ENCODE measurements at places on chromosomes 1 and 21. TPM values are rescaled to one million over a fixed set of nuclear protein-coding genes. Genes with fewer than 3 reads are reported as not detected.

Gene ATP1A4
- total RNA-seq: not detected

Gene SLC37A1
- total RNA-seq: 0.59 TPM

Gene TMEM82
- not detected for total RNA-seq

Gene CD1E
- not detected for total RNA-seq

Gene CFHR3
- 0.23 TPM for total RNA-seq

Gene HAO2
- total RNA-seq: not detected

Gene CATSPERE
- 0.30 TPM for total RNA-seq

Gene GPA33
- total RNA-seq: not detected

Gene AGT
- total RNA-seq: 0.09 TPM

Gene OLFML3
- total RNA-seq: 270 TPM

Gene SIM2
- not detected for total RNA-seq

Gene TMIGD3
- total RNA-seq: not detected

Gene TMPRSS3
- not detected for total RNA-seq

Gene G0S2
- 23.6 TPM for total RNA-seq

Gene LCE1C
- not detected for total RNA-seq

Gene SLC1A7
- total RNA-seq: not detected

Gene EPHX1
- 16.6 TPM for total RNA-seq

Gene GSTM1
- total RNA-seq: 0.51 TPM

Gene HTR6
- total RNA-seq: not detected

Gene DDAH1
- 41.3 TPM for total RNA-seq

Gene HPDL
- 1.4 TPM for total RNA-seq

Gene NBPF26
- 73.5 TPM for total RNA-seq

Gene GPR37L1
- total RNA-seq: 0.05 TPM

Gene SPATA45
- total RNA-seq: not detected

Gene CD1B
- not detected for total RNA-seq

Gene ADAM30
- total RNA-seq: 0.05 TPM

Gene TRIM46
- 10.7 TPM for total RNA-seq

All from smooth muscle cell of the umbilical artery (primary cell).